Stimulated activated CD4-positive, alpha-beta T cell treated with anti-CD3 and anti-CD28 coated beads, Interleukin-4, amount 100 ng/mL, for 48 hours (primary cell): ENCODE measurements at places on chromosomes 13 and 19.

GRCh38 chr13:23699271-23699670 lies 129.1 kb downstream of the TNFRSF19 start:
- DNase-seq: no peak

GRCh38 chr19:57587529-57587928 lies 3.6 kb downstream of the ZIK1 start:
- no peak for DNase-seq

GRCh38 chr19:41245843-41246242 lies 18.3 kb upstream of the HNRNPUL1 start:
- no peak for DNase-seq

- no peak for DNase-seq
Measured at GRCh38 chr19:43966079-43966694, 15.2 kb downstream of the ZNF221 start.

DNA sequence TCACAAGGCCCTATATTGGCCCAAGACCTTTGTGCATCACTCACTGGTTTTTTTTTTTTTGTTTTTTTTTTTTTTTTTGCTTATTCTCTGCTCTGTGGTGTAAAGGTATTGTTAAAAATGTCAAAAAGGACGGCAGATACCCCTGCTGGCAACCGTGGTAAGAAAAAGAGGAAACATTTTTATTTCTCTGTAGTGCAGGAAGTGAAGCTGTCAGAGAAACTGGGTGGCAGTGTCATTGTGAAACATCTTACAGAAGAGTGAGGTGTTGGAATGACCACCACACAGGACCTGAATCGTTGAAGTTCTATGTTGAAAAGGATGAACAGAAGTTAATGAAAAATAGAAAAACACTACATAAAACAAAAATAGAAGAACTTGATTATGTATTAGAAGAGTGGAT lies 346.4 kb downstream of the FGF9 start:
- DNase-seq: no peak

DNA sequence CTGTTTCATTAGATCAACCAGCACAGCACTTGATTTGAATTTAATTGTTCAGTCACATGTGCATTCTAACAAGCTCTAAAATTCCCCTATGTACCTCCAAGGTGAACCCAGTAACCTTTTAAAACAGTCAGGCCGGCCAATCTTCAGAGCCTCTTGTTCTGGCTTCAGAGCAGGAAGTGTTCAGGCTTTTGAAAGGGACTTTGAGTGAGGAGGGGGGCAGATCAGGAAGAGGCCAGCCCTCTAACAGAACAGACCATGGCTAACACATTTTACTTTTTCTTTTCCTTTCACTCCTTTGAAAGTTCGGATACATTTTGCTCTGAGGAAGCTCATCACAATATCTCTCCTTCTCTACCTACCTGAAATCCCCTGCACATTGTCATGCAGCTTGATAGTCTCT lies 390.3 kb downstream of the TBC1D4 start:
- DNase-seq: no peak

- DNase-seq: no peak
Measured at GRCh38 chr13:73329355-73329754, 270.6 kb downstream of the KLF5 start.

DNA sequence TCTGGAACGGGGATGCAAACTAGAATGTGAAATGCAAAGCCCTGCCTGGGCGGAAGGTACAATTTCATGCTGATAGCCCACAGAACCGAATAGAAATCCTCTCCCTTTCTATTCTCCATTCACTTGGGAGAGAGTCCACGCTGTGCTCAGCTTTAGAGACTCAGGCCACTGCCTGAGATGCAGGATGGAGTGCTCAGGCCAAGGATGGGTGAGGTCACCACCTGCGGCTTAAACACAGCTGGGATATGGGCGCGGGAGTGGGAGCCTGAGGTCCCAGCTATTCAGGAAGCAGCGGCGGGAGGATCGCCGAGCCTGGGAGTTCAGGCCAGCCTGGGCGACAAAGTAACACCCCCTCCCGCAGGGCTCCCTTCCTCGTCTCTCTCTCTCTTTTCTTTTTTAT lies 446 bp upstream of the ZNF83 start:
- no peak for DNase-seq

DNA sequence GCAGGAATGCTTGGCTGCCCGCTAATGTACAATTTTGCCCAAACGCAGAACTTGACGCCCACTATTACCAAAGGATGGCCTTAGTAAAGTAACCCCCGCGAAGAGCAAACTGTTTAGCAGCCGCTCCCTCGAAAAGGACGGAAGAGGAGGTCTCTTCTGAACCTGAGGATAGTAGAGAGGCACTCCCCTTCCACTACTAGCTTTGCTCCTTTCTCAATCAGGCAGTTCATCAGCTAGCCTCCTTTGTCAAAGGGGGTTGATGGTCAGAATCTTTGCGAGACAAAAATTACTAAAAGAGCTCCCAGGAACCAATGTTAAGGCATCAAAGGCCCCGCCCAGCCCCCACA lies 534 bp downstream of the CAB39L start:
- DNase-seq: no peak

DNA sequence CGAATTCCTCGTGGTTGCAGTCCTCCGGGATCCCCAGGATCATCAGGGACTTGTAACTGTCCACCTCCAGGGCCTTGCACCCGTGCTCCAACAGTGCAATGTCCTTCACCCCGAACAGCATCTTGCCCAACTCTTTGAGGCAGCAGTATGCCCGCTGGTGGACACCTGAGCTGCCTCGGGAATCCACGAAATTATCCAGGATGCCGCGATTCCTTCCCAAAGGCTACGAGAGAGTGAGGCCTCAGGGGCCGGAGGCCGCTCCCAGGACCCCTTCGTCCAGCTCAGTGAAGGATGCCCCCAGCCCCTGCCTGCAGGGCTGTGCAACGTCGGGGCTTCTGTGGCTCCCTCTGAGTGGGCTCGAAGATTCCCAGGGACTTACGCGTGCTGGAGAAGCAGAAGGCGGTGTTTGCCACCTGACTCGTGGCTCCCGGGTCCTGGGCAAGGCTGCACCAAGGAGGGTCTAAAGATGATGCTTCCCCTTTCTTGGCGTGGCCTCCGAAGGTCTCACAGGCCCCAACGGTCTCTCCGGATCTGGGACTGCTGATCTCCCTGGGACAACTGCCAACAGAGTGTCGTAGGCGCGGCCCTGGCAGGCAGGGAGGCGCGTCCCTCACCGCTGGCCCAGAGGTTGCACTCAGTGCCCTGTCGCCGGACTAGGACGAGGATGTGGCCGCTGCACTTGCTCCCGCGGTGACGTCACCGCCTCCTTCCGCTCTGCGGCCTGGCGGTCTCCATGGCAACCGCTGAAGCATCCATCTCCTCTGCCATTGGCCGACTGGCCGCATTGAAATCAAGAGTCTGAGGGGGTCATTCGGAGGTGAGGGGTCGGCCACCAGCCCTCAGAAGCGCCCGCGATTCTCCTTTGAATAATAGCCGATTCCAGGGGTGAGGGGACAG lies at the start of gene PNMA8C:
Gene PNMA8C, minus strand, starts transcription at position 698 of the 897 bp plus-strand sequence. Its CDS starts 577 bp downstream, at position 121.
- DNase-seq: peak; percentile 45

- no peak for DNase-seq
Measured at GRCh38 chr19:51127755-51128154, 3.0 kb downstream of the SIGLEC9 start.

DNA sequence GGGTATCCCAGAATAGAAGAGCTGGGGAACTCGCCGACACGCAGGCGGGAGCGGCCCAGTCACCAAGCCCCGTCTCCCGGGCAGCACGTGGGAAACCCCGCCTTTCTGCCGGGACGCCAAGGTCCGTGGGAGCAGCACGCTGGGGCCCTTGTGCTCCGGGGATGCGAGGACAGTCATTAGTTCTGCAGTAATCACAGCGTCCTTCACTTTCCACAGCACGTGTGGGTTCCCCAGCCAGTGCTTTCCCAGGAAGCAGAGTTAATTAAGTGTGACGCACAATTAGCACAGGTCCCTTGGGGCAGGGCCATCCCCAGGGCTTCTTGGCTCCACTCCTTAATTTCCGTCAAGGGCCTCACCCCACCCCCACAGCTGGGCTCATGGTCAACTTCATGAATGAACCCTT lies 64.3 kb upstream of the C13orf46 start:
- no peak for DNase-seq

DNA sequence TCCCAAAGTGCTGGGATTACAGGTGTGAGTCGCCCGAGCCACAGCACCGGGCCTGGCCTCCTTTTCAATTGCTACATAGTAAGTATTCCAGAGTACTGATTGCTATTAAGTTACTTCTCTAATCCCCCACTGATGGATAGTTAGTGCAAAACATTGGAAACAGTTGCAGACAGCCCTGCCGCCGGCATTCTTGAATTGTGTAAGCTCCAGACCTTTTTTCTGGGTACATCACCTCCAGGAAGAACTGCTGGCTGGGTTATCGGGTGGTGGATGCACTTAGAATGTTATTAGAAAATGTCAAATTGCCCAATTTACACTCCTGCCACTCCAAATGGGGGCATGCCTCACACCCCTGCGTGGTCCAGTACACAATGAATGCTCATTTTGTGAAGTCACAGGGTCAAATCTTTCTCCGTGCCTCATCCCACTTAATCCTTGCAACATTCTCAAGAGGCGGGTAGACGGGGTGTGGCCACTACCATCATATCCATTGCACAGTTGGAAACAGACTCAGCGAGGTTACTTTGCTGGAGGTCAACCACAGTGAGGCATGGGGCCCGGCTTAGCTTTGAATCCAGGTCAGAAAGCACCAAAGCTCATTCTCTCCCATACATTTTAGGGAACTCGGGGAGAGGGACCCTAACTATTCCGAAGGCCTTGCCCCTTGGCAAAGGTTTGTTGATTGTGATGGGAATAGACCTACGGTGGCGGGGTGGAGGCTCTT lies 1.0 kb upstream of the KDM4B start:
- no peak for DNase-seq

DNA sequence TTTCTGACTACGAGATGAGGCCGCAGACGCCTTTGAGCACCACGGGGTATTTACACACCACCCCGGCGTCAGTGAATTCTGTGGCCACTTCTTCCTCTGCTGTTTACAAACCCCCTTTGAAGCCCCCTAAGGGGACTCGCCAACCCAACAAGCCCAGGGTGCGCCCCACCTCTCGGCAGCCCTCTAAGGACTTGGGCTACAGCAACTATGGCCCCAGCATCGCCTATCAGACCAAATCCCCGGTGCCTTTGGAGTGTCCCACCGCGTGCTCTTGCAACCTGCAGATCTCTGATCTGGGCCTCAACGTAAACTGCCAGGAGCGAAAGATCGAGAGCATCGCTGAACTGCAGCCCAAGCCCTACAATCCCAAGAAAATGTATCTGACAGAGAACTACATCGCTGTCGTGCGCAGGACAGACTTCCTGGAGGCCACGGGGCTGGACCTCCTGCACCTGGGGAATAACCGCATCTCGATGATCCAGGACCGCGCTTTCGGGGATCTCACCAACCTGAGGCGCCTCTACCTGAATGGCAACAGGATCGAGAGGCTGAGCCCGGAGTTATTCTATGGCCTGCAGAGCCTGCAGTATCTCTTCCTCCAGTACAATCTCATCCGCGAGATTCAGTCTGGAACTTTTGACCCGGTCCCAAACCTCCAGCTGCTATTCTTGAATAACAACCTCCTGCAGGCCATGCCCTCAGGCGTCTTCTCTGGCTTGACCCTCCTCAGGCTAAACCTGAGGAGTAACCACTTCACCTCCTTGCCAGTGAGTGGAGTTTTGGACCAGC lies 5.3 kb downstream of the SLITRK5 start:
- DNase-seq: no peak

GRCh38 chr13:50285283-50285682 lies 270.0 kb downstream of the KCNRG start:
- no peak for DNase-seq

DNA sequence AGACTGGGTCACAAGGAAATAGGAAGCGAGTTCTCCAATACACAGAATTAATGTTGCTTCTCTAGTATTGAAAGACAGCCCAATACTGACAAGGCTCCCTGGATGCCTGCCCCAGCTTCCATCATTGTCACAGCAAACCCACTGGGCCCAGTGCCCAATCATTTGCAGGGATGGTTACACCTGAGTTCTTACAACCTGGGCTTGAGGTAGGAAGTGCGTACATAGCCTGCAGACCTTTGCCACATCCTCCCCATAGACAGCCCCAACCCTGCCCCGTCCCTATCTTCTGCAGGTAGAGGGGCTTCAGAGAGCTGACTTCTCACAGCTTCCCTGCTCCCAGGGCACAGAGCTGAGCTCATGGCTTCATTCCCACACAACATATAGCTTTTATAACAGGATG lies 108.1 kb upstream of the UBL3 start:
- no peak for DNase-seq

DNA sequence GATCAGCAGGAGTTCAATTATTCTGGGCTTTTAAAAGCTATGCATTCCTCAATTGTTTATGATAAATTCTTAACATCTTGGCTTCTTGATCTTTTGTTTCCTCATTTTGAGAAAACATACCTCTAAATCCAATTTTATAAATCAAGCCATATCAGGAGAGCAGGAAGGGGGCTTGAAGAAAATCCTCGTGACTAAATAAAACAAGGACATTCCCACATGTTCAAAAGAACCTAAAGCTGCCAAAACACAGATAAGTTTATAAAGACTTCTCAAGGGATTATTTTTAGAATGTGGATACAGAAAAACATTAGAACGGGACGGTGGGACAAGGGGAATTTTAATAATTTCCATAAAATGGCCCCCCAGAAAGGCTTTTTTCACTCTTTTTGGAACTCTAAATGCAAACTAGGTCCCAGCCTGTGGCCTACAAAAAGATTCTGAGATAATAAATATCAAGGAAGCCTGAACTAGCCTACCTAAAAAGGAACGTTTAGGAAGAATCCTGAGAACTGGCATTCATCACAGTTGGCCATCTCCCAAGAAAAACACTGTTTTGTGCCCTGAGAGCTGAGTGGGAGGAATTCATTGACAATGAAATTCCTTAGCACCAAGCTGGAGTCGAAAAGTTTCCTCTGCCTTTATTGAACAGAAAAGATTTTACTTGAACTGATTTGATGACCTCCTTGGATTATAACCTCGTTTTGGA lies 30.1 kb downstream of the ZAR1L start:
- DNase-seq: no peak

DNA sequence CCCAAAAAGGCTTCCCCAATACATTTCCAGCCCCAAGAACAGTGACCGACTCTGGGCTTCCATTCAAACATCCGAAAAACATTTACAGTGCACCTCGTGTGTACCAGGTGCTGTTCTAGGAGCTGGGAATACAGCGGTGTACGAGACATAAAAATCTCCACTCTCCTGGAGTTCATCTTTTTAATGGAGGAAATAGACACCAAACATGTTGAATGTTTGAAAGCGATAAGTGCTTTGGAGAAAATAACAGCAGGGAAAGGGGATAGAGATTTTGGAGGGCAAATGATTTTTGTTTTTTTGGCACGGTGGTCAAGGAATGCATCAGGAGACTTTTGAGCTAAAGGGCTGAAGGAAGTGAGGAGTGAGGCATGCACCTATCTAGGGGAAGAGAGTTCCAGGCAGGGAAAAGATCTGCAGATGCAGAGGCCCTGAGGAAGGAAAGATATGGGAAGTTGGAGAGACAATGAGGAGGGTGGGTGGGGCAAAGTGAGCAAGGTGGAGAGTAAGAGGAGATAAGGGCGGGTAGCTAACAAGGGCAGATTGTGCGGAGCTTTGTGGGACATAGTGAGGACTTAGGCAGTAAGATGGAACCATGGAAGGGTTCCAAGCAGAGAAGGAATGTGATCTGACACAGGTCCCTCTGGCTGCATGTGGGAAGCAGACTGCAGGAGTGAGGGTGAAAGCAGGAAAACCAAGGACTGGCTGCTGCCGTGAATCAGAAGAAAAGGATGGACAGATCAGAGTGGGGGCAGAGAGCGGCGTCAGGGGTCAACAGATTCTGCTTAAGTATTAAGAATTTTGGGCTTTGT lies 703 bp upstream of the FBL start:
- DNase-seq: no peak

GRCh38 chr19:42441049-42441445 lies 1.7 kb downstream of the CXCL17 start:
- DNase-seq: no peak

- DNase-seq: no peak
Measured at GRCh38 chr13:20311022-20311421, 78.9 kb upstream of the GJB6 start.

- no peak for DNase-seq
Measured at GRCh38 chr13:97142452-97142851, 79.7 kb upstream of the MBNL2 start.
